ENCODE measurements at places on chromosomes 5 and 9. TPM values are rescaled to one million over a fixed set of nuclear protein-coding genes. Genes with fewer than 3 reads are reported as not detected.

DNA sequence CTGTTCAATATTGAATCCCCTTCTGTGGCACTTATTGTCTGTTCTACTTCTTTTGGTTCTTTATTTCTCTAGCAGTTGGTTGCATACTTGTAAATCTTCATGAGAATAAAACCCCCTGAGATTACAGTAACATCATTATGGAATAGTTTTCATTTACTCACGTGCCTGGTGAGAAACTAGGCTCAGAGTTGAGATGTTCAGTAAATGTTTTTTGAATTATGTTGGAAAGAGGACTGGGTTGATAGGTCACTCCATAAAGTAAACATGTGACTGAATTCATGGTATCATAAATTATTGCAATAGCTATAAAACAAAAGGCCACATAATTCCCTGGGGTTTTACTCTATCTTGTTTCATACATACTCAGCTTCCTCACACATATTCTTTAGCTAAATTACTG is 174.2 kb upstream of the C9orf72 start:
- no peak for DNase-seq

GRCh38 chr9:36935332-36935731 is 98.7 kb downstream of the PAX5 start:
- DNase-seq: no peak

GRCh38 chr9:27538647-27539046 is 9.0 kb upstream of the MOB3B start:
- DNase-seq: no peak

GRCh38 chr5:110492446-110492845 is 234.0 kb downstream of the TMEM232 start:
- DNase-seq: no peak

DNA sequence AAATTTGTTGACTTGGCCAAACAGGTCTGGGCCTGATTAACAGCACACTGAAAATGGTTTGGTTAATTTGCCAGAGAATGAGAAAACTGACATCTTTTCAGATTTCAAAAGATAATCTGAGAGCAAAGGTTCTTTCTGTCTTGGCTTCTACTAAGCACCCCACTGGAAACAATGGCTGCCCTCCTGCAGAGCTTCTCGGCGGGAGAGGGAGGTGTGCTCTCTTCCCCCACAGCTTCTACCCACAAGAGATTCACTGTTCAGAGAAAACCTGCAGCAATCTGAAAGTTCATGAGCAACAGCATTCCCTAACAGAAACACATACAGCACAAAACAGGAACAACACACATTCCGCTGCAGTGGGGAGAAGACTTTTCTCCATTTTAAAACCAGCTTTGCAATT is 3.0 kb downstream of the DNAH5 start:
- no peak for DNase-seq

- DNase-seq: no peak
Observed at GRCh38 chr5:141811287-141812155, 66.7 kb downstream of the PCDH1 start.

DNA sequence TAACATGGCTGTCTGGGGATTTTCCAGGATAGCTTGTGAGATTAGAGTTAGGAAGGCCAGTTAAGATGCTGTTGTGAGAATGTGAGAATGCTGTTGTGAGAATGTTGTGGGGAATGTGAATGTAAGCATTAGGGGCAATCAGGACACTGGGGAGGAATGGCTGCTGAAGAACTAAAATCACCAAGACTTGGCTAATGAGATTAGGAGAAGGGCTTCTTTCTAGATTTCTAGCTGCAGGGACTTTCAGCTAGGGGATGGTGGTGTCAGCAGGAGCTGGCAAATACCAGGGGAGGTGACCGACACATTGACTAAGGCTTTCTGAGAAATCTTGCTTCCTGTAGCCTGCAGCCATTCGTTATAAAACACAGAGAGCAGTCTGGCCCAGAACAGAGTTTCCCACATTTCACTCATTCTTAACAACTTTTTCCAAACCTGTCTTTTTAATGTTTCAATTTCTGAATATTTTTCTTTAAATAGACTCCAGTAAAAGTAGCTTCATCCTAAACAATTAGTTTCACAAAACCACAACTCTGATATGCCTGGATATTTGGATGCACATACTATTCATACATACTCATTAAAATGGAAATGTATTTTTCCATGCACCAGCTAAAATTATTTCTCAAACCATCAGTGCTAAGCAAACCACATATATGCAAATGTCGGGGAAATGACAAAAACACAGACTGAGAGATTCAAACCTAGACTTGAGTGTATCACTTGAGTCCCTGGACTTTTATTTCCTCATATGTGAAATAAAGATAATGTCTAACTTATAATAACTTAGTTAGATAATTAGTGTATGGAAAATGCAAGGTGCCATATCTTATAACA is 89.3 kb upstream of the TNC start:
- DNase-seq: no peak

- DNase-seq: no peak
Observed at GRCh38 chr9:134600836-134601638, 40.6 kb upstream of the COL5A1 start.

- no peak for DNase-seq
Observed at GRCh38 chr5:29984156-29984540, 1209.3 kb upstream of the CDH6 start.

GRCh38 chr5:61467766-61468482 is 135.9 kb downstream of the ZSWIM6 start:
- peak; percentile 22 for DNase-seq

DNA sequence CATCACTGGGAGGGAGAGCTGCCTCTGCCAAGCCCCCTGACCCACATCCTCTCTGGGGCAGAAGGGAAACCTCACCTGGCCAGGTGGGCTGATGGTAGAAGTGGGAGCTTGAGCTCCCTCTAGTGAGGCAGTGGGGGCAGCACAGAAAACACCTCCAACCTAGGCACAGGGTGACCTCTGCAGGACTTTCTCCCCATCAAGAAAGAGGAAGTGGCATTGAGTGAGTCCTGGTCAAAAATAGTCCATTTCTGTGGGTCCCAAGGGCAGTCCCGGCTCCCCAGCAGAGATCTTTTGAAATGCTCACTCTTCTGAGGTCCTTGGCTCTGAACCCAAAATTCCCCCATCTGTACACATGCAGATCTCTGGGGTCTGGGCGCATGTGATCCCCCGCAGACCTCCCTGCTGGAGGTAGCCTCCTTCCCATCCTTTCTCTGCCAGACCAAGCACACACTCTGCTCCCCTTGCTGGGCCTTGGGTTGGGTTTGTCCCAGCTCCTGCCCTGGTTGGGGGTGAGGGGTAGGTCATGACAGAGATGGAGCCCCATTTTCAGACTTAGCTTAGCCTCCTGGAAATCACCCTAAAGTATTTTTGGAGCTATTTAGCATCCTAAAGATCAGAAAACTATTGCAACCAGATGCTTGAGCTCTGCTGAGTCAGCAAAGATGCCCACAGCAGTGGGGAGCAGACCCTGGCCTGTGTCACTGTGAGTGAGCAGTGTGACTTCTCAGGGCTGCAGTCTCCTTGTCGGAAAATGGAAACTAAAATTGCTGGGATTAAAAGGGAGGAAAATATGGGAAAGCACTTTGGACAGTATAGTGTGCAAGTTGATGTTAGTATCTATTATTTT is 41.6 kb upstream of the LCP2 start:
- DNase-seq: no peak

DNA sequence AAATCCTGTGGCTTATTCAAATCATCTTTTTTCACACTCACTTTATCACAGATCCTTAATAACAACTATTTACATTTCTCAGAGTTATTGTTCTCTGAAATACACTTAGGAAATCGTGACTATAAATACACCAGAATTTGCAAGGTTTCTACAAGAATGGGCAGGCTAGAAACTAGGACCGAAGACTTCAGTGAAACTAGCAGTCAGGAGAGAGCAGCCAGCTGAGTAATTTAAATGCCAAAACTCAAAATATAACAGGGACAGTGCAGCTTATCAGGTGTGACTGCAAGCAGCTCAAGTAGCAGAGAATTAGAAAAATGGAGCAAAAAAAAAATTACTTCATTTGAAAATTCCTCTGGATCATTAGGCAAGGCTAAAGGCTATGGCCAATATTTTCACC is 719.3 kb upstream of the ZNF608 start:
- DNase-seq: no peak

DNA sequence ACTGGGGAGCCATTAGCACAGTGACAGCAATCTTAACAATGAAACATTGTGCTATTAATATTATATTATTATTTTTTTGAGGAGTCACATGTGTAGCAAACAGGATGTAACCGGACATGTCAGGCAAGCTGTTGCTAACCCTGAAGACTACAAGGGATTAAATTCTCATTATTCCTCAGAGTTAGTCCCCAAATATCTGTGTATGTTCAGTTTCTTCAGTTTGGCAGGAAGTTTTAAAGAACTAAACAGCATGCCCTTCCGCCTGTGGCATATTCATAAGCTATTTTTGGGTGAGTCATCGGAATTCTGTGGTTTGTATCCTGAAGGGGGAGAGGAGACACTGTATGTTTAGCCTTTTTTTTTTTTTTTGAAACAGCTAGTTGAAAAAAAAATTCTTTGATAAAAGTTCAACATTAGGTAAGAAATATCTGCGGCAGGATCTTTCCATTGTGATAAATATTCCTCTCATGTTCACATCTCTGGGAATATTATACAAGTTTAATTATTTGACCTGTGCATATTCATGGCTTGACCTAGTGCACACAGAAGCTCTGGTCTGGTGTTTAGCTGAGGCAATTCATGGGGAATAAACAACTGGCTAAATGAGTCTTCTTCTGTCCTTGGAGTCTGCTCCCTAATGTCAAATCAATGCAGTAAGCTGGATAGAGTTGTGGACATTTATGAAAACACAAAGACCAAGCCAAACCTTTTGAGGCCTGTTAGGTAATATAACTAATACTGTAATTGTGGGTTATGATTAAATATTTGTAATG is 202.7 kb upstream of the CDKN2B start:
- DNase-seq: no peak

GRCh38 chr5:31966936-31967335 is 207.2 kb downstream of the GOLPH3 start:
- DNase-seq: no peak

GRCh38 chr5:951940-952596 is 56.5 kb upstream of the NKD2 start:
- no peak for DNase-seq

DNA sequence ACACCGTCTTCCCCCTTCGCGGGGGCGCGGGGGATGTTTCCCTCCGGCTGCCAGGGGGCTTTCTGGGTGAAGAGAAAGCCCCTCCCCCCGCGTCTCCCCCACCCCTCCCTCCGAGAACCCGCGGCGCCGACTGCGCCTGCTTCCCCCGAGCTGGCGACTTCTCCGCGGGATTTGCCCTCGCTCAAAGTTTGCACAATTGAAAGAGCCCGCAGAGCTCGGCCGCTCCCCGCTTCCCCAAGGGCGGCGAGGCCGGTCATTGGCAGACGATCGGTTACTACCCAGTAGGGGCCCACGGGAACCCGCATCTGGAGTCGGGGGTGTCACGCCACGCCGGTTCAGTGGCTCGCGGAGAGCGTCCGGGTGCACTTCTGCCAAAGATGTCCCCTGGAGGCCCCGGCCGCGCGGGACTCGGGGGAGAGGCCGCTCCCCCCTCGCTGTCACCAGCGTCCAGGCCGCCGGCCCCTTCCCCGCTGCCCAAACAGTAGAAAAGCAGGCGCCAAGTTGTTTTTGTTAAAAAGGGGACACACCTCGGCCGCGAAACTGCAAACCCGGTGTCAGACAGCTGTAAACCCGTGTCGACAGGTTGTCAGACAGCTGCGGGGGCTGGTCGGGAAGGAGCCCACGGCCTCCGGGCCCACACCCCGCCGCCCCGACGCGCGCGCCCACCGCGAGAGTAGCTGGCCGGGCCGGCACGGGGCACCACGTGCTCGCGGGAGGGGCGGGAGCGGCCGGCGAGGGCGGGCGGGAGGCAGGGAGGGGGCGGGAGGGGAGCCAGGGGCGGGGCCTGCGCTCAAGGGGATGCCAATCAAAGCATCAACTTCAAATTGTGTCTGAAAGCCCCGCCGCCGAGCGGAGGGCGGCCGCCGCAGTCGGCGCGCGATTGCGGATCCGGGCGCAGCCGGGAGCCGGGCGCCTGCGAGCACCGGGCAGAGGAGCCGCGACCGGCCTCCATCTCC is at the start of gene IRX1:
Gene IRX1 (plus strand): TSS at position 827 of the 956 bp plus-strand sequence. CDS start 274 bp downstream, outside the sequence.
- DNase-seq: no peak

GRCh38 chr9:110357505-110357904 is 19.8 kb upstream of the TXNDC8 start:
- DNase-seq: no peak

DNA sequence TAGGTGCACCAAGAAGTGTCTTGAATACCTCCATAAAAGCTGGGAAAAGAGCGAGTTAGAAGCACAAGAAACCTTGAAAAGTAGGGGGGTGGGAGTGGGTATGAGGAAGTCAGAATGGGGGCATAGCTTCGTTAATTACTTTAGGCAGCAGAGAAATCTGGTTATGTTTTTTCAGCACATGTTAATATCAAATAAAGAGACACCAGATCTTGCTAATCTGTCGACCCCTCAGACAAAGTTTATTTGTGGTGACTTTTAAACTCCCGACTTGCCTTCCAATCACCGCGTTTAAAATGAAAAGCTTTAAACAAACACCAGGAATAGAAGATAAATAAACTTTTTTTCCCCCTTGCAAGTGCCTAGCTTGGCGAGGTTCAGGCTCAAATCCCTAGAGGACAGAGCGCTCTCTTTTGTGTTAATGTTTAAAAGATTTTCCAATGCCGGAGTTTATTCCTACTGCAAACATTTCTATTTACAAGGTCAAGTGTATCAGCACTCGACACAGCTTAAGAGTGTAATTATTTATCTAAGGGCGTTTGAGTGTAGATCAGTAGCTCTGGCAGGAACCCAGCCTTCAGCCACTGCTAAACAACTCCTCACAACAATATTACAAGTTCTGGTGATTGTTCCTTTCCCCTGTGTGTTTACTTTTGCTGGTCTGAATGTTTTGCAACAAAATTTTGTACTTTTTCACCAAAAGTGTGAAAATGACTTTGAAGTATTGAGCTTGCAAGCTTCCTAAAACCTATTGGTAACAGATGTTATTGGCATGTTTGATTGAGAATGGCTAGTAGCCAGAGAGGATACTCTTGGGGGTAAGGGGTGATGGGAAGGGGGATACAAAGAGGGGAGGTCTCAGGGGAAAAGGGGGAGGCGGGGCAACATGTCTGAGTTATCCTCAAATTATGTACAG is 3.8 kb downstream of the GAS1 start:
- DNase-seq: no peak

DNA sequence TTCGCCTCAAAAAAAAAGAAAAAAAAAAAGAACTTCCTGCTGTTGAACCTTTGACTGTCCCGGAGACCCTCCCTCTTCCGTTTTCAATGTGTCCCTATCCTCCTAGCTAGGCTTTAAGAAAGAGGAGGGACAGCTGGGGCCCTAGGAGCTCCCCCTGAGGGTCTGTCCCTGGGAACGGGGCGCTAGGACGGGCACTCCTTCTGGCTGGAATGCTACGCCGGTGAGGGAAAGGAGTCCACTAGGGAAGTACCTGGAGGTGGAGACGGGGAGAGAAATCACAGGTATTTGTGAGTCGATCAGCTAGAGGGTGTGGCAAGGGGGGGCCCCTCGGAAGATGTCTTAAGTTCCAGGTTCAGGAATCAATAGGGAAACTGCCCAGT is 4.6 kb downstream of the SIT1 start:
- no peak for DNase-seq

GRCh38 chr5:140252470-140253126 is 50.3 kb downstream of the PFDN1 start:
- no peak for DNase-seq

DDX4 gene
- polyA plus RNA-seq: 0.21 TPM

TCF7 gene
- 14.6 TPM for polyA plus RNA-seq

NEURL1B gene
- 15.4 TPM for polyA plus RNA-seq

SEMA4D gene
- polyA plus RNA-seq: 46.8 TPM

OXCT1 gene
- polyA plus RNA-seq: 56.8 TPM

TMEM245 gene
- polyA plus RNA-seq: 78.5 TPM

TMEM252 gene
- 8.7 TPM for polyA plus RNA-seq
